Bronchial epithelial cell (primary cell): ENCODE measurements at places on chromosomes 1 and 21. TPM values are rescaled to one million over a fixed set of nuclear protein-coding genes. Genes with fewer than 3 reads are reported as not detected.

DNA sequence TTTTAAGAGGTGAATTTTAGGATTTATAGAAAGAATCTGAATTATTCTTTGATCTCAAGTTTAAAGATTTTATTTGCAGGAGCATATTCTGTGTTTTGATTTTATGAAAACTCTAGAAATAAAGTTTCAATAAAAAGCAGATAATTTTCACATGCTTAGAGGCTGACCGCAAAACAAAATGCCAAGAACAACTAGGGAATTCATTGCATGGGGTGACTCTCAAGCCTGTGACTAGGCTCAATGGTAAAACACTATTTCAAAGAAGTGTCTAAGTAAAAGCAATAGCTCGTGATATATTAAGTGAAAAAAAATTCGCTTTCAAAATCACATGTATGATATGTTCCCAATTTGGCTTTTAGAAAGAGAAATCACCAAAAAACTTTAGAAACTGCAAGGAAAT lies 49.6 kb downstream of the RPL5 start:
- DNase-seq = no peak

DNA sequence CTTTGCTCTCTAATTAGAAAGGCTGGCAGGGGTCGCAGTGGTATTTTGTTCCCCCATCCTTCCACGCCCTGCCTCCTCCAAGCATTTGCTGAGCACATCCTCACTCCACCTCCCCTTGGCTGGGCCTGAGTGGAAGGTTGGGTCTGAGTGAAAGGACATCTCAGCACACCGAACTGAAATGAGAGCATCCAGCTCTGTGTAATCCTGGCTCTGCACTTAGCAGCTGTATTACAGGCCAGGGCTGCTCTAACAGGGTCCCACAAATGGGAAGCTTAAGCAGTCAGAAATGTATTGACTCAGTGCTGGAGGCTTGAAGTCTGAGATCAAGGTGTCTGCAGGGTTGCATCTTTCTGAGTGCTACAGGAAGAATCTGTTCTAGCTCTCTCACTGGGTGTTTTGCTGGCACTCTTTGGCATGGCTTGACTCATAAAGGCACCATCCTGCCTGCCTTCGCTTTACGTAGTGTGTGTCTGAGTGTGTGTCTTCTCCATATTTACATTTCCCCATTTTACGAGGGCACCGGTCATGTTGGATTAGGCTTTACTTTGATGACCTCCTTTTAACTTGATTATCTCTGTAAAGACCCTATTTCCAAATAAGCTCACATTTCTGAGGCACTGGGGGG lies 48.5 kb upstream of the IGSF21 start:
- DNase-seq = no peak

GRCh38 chr1:200873116-200873670 lies 412 bp downstream of the GPR25 start:
- no peak for DNase-seq

GRCh38 chr1:58782178-58783089 lies 1.4 kb downstream of the JUN start:
- no peak for DNase-seq

- no peak for DNase-seq
Observed at GRCh38 chr1:230240446-230241086, 173.5 kb downstream of the GALNT2 start.

- DNase-seq = no peak
Observed at GRCh38 chr1:2926447-2927055, 94.7 kb upstream of the ACTRT2 start.

GRCh38 chr21:33383056-33383888 lies 19.9 kb upstream of the IFNGR2 start:
- DNase-seq = peak; percentile 97

DNA sequence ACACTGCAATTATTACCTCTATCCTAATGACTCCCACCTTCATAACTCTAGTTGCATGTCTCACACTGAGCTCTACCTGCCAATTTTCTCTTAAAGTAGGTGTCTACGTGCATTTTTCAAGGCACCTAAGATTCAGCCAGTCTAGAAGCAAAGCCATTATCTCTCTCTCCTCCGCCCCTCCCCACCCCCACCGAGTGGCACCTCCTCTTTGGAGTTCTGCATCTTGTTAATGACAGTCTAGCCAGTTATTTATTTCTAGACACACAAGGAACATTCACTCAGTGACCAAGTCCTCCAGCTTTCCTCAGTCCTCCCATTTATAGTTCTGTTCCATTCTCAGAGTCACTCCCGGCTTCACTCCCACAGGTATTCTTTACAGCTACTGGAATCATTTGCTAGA lies 47.6 kb downstream of the ASTN1 start:
- DNase-seq = no peak

GRCh38 chr1:101603726-101604125 lies 366.9 kb downstream of the S1PR1 start:
- DNase-seq = no peak

DNA sequence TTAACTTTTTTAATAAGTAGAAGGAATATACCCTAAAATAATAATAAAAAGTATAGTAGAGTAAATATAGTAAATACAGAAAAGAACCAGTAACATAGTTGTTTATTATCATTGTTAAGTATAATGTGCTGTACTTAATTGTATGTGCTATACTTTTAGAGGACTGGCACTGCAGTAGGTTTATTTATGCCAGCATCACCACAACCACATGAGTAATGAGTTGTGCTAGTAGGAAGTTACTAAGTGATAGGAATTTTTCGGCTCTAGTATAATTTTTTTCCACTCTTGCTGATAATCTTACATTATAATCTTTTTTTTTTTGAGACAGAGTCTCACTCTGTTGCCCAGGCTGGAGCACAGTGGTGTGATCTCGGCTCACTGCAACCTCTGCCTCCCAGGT lies 71.6 kb downstream of the IVNS1ABP start:
- peak; percentile 16 for DNase-seq

DNA sequence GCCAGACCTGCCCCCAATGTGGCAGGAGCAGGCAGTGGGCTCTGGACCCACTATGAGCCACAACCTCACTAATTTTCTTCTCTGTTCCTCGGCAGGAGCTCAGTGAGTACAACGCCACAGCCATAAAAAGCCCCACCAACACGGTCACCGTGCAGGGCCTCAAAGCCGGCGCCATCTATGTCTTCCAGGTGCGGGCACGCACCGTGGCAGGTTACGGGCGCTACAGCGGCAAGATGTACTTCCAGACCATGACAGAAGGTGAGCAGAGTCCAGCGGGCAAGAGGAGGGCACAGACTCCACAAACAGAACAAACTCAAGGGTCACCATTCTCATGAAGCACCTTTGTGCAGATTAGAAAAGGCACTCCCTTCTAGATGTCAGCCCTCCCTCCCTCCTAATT lies 79.9 kb downstream of the LACTBL1 start:
- DNase-seq = no peak

DNA sequence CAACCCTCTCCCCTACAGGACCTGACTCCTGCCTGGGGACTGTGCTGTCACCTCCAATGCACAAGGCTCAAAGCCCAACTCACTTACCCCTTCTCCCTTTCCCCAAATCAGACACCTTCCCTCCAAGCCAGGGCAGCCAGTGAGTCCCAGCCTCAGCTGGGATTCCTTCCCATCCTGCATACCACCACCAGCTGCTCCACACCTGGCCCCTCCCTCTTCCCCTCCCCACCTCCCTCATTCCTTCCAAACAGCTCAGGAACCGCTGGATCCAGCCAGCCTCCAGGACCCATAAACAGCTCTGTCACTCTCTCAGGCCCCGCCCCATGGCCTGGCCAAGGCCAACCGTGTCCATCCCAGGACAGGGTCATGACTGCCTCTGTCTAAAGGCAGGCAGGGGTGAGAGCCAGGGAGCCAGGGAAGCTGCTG lies 41.4 kb downstream of the ACOT7 start:
- DNase-seq = peak; percentile 41

GRCh38 chr1:101122452-101123166 lies 97.0 kb upstream of the DPH5 start:
- DNase-seq = no peak

DNA sequence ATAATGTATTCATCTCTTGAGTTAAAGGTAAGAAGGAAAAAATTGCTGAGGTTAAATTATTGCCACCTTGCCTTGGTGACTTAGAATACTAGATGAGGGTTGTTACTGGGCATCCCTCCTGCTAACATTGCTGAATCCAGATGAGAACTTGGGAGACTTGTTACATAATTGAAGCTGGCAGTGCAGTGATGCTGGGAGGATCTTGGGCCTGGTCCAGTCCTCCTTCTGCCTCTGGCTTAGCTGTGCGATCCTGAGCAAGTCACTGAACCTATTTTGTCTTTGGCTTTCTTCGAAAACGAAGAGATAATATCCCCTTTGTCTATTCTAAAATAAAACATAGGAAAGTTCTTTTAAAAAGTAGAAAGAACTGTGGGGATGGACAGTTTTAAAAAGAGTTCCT lies 244.9 kb upstream of the NRIP1 start:
- no peak for DNase-seq

GRCh38 chr1:3170561-3171453 lies 101.8 kb downstream of the PRDM16 start:
- peak; percentile 4 for DNase-seq

DNA sequence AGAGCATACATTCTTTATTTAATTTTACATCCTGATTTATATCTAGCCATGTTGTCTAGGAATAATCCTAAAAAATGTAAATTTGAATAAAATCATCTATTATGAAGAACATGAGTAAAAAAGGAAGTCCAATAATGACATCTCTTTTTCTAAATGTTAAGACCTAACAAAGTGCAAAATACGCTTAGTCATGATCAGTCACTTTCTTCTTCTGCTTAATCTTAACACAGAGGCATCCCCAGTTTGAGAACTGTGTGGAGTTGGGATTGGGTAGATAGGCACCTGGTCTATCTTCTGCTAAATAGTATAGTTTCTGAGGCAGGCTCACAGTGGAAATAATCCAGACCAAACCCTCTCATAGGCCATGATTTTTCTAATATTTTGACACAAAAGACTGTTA lies 311.7 kb upstream of the LRRC7 start:
- DNase-seq = no peak

DNA sequence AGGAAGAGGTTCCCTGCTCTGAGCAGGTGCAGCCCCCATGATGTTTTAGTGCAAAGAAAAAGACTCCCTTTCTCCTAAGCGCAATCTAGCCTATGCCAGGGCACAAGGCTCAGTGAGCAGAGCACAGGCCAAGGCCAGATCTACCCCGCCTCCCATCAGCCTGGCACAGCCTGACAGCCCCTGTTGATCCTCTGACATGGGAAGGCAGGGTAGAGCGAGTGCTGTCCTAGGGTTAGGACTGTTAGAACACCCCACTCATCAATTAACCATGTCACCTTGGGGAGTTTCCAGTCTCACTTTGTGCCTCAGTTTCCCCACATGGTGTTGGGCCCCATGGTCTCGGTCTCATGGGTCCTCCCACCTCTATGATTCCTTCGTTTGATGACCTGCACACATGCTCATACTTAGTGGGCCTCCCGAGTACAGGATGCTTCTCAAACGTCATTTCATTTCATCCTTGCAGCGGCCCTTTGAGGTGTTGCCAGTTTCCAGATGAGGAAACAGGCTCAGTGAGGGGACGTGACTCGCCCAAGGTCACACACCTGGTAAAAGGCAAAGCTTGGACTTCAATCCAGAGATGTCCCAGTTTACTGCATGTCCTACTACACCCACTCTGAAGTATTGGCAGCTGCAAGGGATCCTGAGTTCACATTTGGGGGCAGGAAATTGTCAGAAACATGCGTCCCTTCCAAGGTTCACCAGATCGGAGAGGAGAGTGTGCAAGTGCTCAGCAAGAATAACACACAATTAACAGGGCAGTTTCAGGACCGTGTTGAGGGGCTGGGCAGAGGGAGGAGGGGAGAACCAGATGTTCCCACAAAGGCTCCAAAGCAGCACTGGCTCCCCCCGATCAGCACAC lies 213.3 kb downstream of the TRABD2B start:
- DNase-seq = no peak

DNA sequence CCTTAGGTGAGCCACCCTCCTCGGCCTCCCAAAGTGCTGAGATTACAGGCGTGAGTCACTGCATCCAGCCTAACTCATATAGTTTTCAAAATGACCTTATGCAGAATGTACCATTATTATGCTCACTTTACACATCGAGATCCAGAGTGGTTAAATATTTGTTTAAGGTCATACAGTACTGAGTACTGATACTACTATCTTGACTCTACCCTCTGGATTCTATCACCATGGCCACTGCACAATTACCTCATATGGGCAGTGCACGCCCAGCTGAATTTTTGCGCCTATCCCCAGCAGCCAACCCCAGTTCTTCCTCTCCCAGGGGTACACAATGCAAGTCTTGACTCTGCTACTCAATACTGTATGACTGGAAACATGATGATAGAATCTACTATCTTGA lies 56.7 kb downstream of the EDARADD start:
- no peak for DNase-seq

- peak; percentile 76 for DNase-seq
Observed at GRCh38 chr1:205258261-205258691, 30.5 kb downstream of the TMCC2 start.

The PRR9 gene
- not detected in 2 replicates for total RNA-seq

The TTC22 gene
- total RNA-seq = 7.4 and 12.5 TPM in 2 replicates

The TP73 gene
- total RNA-seq = under 0.01 and 0.13 TPM in 2 replicates

The SYNJ1 gene
- 2.6 and 3.8 TPM in 2 replicates for total RNA-seq

The RAP1GAP gene
- 1.1 and 2.6 TPM in 2 replicates for total RNA-seq

The MYBPH gene
- not detected in 2 replicates for total RNA-seq

The ROR1 gene
- 0.26 and 0.51 TPM in 2 replicates for total RNA-seq

The SLC1A7 gene
- not detected in 2 replicates for total RNA-seq

The CA6 gene
- not detected in 2 replicates for total RNA-seq

The STIL gene
- total RNA-seq = 0.64 and 0.79 TPM in 2 replicates

The CYP4Z1 gene
- not detected in 2 replicates for total RNA-seq

The SPRR4 gene
- not detected in 2 replicates for total RNA-seq

The CD55 gene
- 63.4 and 85.3 TPM in 2 replicates for total RNA-seq

The NCMAP gene
- 0.13 TPM in 1 of 2 replicates, not detected in the other for total RNA-seq
